ENCODE measurements at places on chromosomes 16 and 17.
A peak's percentile ranks its signal among the peaks of the same experiment; 100 is the strongest.

GRCh38 chr16:52407778-52408177 is 139.2 kb downstream of the TOX3 start:
- no peak for DNase-seq

DNA sequence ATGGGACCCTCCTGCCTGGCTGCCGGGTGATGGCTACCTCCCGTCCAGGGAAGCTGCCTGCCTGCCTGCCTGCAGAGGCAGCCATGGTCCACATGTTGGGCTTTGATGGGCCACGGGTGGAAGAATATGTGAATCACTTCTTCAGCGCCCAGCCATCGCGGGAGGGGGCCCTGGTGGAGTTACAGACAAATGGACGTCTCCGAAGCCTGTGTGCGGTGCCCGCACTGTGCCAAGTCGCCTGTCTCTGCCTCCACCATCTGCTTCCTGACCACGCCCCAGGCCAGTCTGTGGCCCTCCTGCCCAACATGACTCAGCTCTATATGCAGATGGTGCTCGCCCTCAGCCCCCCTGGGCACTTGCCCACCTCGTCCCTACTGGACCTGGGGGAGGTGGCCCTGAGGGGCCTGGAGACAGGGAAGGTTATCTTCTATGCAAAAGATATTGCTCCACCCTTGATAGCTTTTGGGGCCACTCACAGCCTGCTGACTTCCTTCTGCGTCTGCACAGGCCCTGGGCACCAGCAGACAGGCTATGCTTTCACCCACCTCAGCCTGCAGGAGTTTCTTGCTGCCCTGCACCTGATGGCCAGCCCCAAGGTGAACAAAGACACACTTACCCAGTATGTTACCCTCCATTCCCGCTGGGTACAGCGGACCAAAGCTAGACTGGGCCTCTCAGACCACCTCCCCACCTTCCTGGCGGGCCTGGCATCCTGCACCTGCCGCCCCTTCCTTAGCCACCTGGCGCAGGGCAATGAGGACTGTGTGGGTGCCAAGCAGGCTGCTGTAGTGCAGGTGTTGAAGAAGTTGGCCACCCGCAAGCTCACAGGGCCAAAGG is 36.8 kb downstream of the NLRC5 start:
- DNase-seq: no peak

GRCh38 chr17:57257195-57257894 is 1.0 kb downstream of the MSI2 start:
- DNase-seq: peak; percentile 31

- DNase-seq: no peak
Measured at GRCh38 chr17:14428648-14429029, 127.8 kb downstream of the HS3ST3B1 start.

- peak; percentile 90 for DNase-seq
Measured at GRCh38 chr16:528111-529011, 849 bp downstream of the CAPN15 start.

DNA sequence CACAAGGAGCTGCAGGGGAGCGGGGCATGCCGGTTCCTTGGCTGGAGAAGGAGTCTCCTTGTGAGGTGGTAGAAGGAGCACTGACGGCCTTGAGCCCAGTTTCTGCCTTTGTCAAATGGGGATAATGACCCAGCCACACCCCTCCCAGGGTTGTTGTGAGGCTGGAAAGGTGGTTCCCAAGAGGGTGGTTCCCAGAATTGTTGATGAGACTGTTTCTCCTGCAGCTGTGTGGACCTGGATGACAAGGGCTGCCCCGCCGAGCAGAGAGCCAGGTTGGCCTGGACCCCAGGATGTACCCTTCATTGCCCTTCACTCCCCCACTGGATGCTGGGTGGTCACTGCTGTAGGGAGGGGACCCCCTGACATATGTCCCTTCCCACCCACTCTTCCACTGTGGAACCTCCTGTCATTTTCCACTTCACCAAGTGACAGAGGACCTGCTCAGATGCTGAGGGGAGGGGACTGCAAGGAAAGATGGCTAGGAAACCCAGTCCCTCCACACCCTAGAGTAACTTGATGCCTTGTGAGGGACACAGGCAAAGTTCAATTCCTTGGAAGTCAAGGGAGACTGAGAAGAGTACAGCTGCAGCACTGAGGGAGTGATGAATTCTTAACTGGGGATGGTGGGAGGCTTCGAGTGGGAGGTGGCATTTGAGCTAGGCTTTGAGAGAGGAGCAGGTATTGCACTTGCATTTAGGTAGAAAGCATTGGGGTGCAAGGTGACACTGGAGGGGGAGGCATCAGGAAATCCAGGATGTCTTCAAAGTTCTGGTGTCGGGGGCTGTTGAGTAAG is 10.6 kb downstream of the MIEN1 start:
- no peak for DNase-seq

GRCh38 chr17:66925811-66926500 is 38.6 kb upstream of the CACNG4 start:
- no peak for DNase-seq

Measured in ELR (cell line).